HEK293T (cell line): ENCODE measurements at places on chromosomes 1 and 21.

DNA sequence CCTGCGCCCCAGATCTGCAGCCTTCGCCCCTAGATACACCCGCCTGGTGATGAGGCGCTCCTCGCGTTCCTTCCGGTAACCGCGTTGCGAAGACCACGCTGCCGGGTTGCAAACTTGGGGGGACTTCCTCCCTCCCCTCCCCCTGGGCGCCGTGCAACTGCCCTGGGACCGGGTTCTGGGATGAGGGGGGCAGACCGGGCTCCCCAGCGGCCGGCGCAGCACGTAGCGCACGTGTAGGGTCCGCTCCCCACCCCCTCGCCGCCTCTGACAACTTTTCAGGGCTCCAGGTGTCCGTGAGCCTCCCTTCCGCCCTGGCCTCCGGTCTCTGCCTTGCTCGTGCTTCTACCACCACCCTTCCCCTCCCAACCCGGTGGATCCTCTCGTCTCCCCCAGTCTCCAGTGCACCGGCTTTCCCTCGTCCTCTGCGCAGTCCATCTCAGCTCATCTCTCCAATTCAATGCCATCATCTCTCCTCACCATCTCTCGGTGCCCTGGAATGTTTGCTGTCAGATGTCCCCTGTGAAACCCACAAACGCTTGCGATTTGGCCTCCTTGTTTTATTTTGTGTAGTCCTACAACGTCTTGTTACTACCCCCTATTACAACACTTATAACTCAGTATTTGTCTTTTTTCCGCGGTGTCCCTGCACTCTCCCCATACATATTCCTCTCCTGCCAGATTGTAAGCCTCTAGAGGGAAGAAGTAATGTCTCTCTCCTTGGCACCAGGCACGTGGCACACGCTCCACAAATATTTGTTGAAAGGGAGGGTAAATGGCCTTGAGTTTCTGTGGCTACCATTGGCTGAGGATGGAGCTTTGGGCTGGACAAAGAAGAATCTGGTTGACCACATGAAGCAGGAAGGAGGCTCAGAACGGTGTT is 782 bp downstream of the PCAT6 start:
- no peak for DNase-seq

DNA sequence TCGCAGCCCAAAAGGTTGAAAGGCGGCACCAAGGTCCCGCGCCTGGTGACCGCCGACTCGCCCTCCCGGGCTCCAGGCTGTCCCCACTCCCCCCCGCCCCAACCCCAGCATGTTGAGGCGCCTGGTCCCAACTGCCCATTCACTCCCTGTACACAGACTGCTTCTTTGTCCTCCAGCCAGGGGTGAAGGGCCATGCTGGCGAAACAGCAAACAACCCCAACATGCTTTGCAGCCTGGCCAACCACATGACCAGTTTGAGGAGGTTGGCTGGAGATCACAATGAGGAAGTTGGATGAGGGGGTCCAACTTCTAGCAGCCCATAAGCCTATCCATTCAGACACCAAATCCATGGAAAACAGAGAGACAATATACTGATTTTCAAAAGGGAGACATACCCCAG is 13.5 kb downstream of the PDE9A start:
- no peak for DNase-seq

DNA sequence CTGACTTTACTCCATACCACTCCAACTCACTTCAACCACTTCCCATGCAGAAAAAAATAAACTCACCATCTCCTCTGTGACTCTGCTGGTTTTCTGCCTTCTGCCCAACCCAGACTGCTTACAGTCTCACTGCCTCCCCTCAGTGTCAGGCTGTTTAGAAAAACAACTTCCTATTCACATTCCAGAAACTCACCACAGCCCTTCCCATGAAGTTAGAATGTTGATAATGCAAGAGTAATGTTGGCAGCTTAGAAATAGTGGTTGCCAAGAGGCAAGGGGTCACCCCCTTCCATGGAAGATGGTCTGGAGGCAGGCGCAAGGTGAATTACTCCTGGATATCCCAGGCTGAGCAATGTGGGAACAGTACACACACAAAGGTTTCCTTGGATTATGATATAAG is at the start of gene SELP:
SELP (minus strand) TSS at position 119 of the 400 bp plus-strand sequence; CDS start at position 69, 50 bp downstream.
- no peak for DNase-seq

DNA sequence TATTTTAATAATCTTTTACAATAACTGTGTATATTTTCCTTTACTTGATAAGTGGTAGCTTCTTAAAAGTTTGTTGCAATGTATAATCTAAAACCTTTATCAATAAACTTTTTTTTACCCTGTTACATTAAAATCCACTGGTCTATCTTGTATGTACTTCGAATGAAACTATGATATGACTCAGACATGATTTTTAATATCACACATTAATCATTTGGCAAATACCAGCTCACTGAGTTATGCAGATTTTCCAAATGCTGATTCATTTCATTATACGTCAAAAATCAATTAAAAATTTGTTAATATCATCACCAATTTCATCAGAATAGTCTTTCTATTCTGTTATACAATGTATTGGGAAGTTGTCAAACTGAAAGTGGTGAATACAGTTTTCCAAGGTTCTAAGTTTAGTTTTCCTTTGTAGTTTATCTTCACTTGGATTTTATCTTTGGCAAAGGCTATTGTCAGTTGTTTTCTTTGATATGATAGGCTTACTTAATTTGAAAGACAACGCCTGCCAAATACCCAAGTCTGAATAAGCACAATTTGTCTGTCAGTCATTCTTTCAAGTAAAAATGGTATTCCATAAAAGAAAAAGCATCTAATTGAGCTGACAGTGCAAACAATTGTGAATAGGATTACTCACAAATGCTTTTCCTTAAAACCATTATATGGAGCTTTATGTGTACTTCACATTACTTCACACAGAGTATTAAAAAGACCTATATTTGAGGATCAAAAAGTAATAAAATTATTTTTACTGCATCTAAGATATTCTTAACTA is 127.0 kb downstream of the NME7 start:
- no peak for DNase-seq

GRCh38 chr1:58902830-58903513 is 119.1 kb upstream of the JUN start:
- DNase-seq = no peak

DNA sequence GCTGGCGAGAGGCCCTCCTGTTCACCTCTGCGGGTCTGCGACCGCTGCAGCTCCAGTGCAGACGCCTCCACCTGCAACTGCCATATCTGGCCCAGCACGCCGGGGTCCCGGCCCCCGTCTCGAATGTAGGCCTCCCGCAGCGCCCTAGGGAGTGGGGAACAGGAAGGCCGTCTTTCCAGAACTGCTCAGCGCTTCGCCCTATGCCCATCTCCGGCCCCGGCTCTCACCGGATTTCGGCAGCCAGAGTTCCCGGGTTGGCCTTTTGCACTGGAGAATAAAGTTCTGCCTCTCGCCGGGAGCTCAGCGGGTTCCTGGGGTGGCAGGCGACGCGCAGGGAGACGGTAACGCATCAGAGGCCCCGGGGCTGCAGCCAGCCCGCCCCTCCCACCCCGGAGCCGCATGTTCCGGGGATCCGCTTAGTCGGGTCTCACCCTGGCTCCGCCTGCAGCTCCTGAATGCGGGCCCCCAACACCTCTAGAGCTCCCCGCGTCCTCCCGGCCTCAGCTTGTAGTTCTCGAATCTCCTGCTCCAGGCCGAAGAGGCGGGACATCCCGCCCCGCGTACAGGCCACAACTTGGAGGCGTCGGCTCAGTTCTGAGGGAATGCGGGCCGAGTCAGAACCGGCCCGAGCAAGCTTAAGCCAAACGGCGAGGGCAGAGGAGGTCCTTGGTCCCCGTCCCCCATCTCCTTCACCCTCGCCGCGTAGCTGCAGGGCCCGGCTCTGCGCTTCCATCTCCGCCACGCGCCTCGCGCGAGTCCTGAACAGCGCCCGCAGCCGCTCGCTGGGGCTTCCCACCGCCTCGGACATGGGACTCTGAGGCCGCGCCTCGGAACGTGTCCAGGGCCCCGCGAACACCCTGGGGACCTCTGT is 1.1 kb downstream of the CCDC17 start:
- no peak for DNase-seq

DNA sequence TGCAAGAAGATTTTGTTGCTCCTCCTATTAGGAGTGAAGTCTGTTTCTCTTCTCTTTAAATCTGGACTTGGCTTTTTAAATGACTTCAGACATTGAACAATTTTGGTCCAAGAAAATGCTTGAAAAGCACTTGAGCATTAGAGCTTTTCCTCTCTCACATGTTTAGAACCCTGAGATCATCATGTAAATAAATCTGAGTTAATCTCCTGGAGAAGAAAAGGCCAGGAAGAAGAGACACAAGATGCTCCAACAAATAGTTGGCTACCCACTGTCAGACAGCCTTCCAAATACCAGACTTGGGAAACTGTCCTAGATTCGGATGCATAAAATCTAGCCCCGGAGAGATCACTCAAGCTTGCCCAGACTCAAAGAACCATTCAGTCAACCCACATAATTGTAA is 1353.1 kb upstream of the ADGRL4 start:
- DNase-seq = no peak

- peak; percentile 85 for DNase-seq
These were observed 369.7 kb downstream of the RRAGC start for GRCh38 chr1:38489844-38490270.

DNA sequence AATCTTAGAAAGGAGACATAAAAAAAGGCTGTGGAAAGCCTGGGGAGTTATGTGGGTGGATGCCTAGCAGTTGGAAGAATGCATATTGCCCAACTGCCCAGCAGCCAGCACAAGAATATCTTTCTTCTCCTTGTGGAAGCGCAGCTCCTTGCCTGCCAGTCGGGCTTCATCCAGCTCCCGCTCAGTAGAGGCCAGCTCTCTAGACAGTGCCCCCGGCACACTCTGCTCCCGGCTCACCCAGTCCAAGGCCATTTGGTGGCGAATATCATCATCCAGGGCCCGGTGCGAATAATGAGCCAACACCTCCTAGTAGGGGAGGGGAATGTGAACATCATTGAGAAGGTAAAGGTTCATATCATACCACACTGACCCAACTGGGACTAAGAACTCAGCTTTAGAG is 9.0 kb upstream of the RBM8A start:
- no peak for DNase-seq

- peak; percentile 34 for DNase-seq
These were observed 103.8 kb downstream of the BRINP3 start for GRCh38 chr1:190373705-190374336.

DNA sequence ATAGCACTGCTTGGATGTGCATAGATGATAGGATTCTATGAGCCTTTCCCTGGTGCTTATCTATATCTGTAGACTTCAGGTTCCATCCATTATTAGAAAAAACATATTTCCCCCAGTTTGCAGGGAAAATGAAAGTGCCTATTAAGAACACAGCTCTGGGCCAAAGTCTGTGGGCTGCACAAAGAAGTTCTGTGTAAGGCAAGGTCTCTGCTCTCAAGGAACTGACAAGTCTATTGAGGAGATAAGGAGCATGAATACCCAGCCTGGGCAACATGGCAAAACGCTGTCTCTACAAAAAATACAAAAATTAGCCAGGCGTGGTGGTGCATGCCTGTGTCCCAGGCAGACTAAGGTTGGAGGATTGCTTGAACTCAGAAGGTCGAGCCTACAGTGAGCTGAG is 22.3 kb upstream of the SDE2 start:
- no peak for DNase-seq

GRCh38 chr1:246709835-246710234 is 14.4 kb upstream of the SCCPDH start:
- no peak for DNase-seq

GRCh38 chr1:183139281-183139942 is 46.7 kb upstream of the LAMC2 start:
- DNase-seq = no peak

GRCh38 chr1:61198554-61198953 is 116.2 kb downstream of the NFIA start:
- DNase-seq = no peak

DNA sequence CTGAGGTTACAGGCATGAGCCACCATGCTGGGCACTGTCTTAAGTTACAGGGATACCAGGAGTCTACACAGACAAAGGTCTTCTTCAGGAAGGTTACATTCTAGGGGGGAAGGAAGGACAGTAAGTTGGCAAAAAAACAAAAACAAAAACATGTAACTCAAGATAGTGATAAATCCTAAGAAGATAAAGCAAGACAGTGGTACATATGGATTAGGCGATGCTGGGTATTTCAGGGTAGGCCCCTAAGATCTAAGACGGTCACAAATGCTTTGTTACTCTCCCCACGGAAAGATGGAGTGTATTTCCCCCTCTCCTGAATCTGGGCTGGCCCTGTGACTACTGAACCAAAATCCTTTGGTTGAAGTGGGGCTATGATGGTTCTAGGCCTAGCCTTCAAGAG is 8.2 kb downstream of the CLCC1 start:
- no peak for DNase-seq

- no peak for DNase-seq
These were observed 207.2 kb upstream of the C1orf87 start for GRCh38 chr1:60280819-60281218.

DNA sequence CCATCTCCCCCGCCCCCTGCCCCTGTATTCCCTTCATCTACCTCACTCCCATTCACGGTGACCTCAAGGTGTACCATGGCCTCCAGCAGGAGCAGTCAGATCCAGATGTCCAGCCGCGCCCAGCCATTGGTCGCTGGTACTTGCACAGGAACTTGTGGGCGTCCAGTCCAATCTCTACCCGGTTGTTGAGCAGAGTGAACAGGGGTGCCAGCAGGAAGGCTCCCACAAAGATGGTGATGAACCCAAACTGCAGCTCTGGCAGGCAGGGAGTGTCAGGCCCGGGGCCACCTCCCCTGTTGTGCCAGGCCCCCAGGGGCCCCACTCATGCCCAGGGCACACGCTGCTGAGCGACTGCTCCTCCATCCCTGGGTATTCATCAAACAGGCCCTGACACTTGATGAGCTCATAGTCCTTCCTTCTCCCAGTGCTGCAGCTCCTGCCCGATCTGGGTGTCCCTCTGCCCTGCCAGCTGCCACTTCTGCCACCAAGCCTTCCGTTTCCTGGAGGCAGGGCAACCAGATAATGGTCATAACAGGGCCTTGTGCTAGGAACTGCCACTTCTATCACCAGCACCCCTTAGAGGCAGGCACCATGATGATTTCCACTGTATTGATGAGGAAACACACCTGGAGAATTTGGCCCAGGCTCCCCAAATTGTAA is 5.7 kb upstream of the ARHGEF19 start:
- no peak for DNase-seq

DNA sequence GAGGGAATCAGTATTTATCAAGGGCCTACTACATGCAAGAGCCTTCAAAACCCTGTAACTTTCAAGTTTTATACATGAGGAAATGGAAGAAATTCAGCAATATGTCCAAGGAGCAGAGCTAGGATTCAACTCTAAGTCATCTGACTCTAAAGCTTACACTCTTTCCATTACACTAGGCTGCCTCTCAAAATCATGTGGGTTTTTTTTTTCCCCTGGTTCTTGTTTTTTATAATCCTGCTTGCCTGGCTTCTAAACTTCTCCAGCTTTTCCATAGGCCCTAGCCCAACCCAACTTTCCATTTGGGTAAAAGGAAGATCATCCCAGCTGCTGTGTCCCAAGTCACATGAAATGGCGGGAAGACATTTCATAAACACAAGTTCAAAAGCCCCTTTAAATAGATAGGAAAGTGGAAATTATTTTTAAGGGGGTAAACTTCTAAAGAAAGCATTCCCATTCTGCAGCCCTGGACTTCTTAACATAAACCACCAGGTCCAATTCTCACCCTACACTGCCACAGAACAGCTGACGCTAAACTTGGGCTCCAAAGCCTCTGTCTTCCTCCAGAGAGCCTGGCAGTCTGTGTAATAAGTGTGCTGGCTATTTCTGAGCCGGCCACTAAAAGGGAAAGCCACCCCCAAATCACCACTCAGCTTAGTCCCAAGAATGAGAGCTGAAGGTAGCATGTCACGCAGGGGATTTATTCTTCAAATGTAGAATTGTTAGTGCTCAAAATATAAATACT is 46.9 kb downstream of the ITPKB start:
- DNase-seq = no peak
